ENCODE measurements at places on chromosomes 4 and X.
A peak's percentile ranks its signal among the peaks of the same experiment; 100 is the strongest.

DNA sequence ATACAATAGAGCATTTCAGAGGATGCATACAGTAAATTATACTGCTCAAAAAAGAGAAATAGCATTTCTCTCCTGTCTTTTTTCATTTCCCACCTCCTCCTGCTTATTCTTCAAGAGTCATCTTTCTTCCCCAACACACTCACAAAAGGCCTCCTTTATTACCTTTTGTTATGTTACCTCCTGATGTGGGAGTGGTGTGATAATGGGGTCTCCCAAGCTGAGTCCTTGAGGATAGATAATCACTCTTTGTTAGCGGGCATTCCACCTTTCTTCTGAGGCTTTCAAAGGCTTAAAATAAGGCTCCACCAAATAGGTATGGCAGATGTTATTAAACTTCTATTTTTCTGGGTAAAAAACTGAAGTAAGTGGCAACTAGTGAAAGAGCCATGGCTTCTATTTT is 159.8 kb downstream of the CPEB2 start:
- DNase-seq, result no peak

DNA sequence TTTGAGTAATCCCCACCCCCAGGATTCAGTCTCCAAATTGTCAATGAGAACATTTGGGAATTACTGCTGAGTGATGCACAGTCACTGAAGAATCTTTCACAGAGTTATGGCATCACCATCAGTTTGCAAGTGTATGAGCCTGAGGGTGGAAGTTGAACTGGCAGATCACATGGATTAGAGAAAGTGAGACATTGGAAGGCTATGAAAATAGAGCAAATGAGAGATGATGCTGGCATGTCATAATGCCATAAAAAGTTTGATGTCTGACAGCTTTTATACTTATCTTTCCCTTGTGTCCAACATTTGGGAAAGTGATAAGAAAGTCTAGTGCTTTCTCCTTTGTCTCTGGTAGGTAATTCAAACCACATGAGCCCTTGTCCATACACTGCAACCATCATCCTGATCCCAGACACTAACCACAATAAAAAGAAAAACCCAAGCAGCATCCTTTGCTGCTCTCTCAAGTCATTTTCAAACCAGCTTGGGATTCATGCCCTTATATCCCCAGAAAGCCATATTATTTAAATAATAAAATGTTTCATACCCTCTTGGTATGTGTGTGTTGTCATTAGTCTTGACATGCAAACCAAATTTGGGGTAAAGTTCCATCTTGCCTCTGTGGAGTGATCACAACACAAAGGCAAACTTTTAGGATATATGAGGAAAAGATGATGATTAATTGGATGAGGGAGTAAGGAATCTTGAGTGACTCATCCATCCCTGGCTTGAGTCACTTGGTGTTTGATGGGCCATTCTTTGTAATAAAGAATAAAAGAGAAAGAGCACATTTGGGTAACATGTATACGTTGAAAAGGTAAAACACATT is 438.9 kb downstream of the GRXCR1 start:
- DNase-seq, result peak; percentile 1

DNA sequence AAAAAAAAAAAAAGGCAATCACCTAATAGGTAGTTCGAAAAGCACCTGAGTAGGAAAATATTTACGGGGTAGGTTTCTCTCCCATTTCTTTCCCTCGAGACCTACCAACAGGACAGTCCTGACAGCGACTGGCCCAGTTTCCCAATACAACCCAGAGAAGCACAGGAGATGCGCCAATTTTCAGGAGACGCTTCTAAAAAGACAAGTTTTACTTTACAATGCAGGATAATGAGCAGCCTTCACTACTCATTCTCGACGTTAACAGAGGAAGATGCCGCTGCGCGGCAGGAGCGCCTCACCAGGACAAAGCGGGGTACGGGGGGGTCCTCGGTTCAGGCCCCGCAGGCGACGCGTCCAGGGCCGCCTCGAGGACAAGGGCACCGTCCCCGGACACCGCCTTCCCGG is 708 bp downstream of the BCLAF3 start:
- peak; percentile 7 for DNase-seq

- no peak for DNase-seq
Measured at GRCh38 chr4:15906020-15906443, 32.5 kb downstream of the FGFBP1 start.

- peak; percentile 34 for DNase-seq
Measured at GRCh38 chrX:76148753-76149152, 24.1 kb upstream of the PBDC1 start.

GRCh38 chr4:173794662-173795061 is 264.6 kb upstream of the HAND2 start:
- no peak for DNase-seq

DNA sequence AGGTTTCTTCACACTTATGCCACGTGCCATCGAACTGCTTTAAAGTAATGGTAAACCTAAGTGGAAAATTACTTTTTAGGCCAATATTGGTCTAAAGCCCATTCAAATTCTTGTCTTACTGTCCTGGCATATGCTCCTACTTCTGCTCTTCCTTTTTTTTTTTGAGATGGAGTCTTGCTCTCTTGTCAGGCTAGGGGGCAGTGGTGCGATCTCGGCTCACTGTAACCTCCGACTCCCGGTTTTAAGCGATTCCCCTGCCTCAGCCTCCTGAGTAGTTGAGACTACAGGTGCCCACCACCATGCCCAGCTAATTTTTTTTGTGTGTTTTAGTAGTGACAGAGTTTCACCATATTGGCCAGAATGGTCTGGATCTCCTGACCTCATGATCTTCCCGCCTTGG is 129.0 kb upstream of the TECRL start:
- DNase-seq, result no peak

DNA sequence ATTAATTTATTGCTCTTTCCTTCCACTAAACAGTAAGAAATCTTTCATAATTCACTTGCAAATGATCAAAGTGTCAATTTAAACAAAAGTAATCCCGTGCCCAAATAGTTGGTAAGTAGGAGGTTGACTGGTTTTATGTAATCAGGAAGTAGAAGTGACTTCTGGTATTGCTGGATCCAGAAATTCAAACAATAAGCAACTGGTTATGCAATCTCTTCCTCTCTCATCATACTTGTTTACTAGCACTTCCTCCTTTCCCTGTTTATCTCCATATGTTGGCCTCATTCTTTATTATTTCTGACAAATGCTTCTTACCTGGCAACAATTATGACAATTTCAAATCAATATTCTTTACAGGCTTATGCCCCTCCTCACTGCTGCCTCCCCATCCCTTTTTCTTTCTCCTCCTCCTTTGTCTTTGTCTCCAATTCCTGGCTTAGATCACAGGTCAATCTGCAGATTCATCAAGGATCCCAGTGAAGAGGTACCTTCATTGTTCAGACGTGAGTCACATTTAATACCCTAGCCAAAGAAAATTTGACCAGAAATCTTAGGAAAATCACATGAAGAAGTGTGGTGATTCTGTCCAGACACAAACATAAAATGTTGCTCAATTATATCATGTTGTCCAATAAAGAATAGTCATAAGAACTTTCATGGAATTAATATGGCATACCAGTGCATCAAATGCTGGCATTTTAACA is 323.2 kb upstream of the PCDH7 start:
- DNase-seq, result peak; percentile 35

- no peak for DNase-seq
Measured at GRCh38 chr4:120622601-120623000, 299.9 kb downstream of the PRDM5 start.

DNA sequence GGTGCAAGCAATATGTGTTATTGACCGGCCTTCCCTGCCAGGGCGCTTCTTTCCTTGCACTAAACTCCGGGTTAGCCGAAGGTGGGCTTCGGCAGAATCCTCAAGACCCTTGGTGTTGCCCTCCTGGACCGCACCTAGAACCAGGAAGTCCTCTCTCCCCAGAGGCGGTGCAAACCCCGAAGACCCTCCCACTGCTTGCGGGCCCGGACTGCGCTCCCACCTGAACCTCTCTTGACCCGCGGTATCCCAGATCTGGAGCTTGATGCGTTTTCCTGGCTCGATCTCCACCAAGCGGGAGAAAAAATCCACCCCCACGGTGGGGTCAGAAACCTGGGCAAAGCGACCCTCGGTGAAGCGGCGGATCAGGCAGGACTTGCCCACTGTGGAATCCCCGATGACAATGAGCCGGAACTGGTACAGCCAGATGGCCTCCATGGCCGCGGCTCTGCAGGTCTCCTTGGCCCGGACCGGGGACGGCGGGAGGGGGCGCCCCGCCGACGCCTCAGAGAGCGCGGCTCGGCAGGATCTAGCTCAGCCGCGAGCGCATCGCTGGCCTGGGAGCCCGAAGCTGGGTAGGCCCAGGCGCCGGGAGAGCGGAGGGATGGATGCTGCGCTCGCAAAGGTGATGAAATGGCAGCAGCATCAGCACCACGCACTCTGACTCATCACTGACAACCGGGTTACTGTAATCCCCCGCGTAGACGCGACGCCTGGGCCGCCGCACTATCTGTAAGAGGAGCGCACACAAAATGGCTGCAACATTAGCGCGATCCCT is at the start of gene RAB39B:
Gene RAB39B, minus strand, starts transcription at position 638 of the 775 bp plus-strand sequence. Its CDS starts 203 bp downstream, at position 435.
- peak; percentile 56 for DNase-seq

DNA sequence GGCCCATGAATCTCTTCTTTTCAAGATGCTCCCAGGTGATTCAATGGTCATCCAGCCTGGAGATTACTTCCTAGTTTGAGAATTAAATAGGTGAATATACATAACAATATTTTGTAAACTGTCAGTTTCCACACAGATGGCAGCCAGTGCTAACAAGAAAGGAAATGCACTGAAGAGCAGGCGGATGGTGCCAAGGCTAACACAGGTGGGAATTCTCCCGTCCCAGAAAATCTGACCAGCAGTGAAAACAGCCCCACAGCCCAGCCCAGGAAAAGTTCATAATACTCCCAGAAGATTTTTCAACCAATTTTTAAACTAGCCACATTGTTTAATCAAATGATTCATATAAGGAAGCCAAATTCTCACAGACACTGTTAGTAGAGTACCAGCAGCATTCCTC is 387.2 kb upstream of the GATB start:
- DNase-seq, result no peak

DNA sequence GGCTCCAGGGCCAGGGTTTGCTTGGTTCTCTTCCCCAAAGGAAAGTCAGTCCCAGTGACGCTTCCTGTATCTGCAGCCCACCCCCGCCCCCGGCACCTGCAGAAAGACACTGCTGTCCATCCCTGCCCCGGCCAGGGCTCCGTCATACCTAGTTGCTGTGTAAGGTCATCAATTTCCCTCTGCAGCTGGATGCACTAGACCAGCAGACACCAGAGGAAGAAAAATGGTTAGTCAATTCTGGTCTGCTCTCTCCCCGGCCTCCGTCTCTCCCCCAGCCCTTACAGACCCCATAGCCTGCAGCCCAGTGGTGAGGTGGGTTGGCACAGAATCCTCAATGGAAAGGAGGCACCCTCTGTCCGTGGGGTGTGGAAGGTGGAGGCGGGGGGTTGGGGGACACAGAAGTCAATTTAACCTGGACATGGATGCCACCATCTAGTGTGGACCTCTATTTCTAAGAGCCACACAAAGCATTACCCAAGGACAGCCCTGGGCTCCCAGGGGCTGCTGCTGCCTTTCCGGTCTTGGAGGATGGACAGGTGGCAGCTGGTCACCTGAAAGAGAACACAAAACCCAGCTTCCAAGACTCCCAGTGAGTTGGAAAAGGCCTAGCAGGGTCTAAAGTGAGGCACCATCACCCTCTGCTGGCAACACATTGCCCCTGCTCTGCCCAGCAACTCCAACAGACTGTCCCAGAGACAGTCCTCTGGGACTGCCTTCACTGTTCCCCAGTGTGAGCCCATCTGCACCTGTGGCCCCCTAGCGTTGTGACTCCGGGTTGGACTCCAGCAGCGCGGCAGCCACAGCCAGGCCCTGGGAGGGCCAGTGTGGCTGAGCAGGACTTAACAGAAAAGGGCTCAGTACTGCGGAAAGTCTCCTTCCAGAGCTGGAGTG is 40.2 kb upstream of the NHSL2 start:
- DNase-seq, result peak; percentile 7

DNA sequence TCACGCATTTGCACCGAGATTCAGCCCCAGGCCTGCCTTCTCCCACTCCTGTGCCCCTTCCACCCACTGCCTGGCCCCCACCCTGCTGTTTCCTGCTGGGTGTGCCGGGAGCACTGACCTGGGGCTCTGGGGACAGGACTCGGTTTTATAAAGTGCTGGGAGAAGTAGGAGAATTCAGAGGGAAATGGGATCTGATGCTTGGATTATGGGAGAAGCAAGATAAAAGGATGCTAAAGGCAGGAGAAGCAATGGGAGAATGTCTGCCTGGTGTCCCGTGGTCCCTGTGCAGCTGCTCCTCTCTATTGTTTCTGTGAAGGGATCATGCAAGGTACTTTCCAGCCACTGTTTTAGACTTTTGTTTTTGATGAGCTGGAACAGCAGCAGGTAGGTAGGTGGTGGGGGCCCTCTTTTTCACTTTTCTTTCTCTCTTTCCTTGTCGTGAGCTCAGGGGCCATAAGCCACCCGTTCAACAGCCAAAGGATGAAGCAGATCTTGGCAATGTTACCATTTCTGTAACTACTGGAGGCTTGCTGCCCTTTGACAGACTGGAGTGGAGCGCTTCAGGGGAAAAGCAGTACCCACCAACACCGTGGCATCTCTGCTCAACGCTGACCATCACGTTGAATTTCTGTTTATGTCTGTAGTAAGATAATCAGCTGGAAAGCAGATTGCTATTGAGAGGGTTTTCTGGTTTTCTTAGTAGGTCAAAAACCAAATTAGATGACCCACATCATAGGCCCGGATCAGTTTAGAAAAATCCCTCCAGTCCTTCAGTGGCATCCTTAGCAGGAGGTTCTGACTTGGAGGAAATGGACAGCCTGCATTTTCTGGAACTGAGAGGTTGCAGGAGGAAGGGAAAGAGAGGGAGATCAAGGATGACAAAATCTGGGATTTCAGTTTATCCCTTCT is 63.8 kb upstream of the ENPP6 start:
- no peak for DNase-seq

DNA sequence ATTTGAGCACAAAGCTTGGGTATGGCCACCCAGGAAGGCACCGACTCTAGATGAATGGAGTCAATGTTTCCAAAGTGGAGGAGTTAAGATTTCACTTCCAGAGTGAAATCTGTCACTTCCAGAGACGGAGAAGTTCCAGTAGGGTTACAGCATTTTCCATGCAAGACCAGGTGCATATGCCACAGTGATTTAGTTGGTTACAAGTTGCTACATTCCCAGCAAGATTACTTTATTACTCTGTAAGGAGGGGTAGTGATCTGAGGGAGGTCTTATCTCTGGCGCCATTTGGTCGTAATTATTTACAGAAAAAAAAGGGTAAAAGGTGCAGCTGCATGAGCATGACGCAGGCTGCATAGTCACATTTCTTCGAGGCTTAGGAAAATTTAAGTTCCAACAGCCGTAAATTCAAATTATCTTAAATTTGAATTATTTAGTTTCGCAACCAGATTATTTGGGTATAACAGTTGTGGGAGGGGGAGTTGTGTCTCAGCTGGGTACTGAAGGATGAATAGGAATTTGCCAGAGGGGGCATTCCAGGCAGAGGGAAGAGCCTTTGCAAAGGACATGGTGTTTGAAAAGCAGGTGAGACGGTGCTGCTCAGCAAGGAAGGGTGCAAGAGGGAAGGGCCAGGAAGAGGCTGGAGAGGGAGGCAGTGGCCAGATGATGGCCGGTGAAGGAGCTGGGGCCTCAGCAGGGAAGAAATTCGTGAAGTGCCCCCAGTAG is 17.4 kb upstream of the AFAP1 start:
- no peak for DNase-seq
